ENCODE measurements at places on chromosomes 7 and 10.

- H3K27me3 ChIP-seq: no peaks in the 10 kb centered on the region
- peaks cover 3% of the 10 kb centered on the region for H3K4me1 ChIP-seq
- H3K27ac ChIP-seq: no peak overlapping the region
- no peak for DNase-seq
Measured at GRCh38 chr10:46558122-46558391, 1.6 kb upstream of the GPRIN2 start.

GRCh38 chr10:132964231-132964630 lies 21.9 kb upstream of the CFAP46 start:
- H3K36me3 ChIP-seq: no peaks in the 10 kb centered on the region
- peak; percentile 10 for DNase-seq
- H3K27ac ChIP-seq: no peak overlapping the region
- H3K4me3 ChIP-seq: no peak overlapping the region

DNA sequence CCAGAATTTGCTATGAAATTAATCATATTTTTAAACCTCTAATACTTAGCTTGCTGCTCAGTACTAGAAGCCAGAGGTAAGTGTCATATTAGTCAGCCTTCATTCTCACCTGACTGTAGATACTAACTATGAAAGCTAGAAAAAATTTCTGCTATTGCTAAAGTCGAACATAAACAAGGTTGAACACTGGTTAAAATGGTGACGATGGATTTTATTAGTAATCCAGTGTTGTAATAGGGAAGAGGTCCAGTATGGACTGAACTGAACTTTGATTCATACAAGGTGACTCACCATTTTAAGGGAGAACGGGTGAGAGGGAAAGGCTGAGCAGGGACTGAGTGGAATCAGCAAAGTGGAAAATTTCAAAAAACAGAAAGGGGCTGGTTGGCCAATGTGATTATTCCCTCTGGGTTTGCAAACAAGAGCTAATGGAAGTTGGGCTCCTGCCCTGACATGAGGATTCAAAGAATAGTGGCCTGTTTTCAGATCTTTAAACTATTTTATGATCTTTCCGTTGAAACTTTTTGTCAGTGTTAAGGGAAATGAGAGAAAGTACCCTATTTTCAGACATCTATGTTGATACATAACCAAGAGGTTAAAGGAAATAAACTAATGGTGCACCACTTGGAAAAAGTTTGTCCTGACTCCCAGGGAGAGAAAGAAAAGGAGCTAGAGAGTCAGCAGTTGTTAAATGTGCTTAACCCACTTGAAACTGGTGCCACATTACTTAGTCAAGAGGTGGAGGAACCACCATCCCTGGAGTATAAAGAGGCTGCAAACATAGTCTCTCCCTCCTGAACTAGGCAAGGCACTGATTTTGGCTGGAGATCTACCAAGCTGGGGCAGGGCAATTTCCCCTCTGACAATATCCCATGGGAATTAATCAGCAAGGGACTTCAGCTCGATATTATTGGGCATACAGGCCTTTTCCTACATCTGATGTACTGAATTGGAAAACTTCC lies 15.3 kb upstream of the AKR1C1 start:
- H3K4me1 ChIP-seq: no peaks in the 10 kb centered on the region
- no peak overlapping the region for H3K4me3 ChIP-seq
- H3K27me3 ChIP-seq: no peaks in the 10 kb centered on the region
- no peaks in the 10 kb centered on the region for H3K36me3 ChIP-seq
- no peak overlapping the region for H3K27ac ChIP-seq
- no peak for DNase-seq

DNA sequence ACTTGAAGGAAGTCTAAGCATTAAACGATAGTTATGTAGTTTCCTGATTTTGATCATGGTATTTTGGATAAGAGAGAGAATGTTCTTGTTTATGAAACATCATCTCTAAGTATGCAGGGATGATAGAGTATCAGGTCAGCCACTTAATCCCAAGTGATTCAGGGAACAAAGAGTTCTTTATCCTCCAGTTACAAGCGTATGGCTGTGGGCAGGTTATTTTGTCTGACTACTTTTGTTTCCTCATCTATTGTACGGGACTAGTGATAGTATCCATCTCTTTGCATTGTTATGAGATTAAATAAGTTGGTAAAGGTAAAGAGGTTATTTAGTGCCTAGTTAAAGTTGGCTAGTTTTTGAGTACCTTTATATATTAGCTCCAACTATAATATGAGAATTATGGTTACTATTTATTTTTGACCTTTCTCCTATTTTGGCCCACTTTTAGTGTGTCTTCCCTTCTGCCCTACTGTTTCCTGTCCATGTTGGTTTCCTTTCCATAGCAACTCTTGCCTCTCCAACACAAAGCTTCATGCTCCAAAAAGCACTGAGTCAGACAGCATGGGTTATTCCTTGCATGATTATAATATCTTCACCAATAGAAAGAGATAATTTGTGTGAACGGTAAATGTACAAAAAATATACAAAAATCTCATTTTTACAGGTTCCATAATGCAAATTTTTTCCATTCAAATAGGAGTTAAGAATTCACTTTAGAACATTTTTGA lies 65.4 kb downstream of the SP8 start:
- H3K27me3 ChIP-seq: no peaks in the 10 kb centered on the region
- H3K27ac ChIP-seq: no peak overlapping the region
- no peaks in the 10 kb centered on the region for H3K36me3 ChIP-seq
- no peak overlapping the region for H3K4me3 ChIP-seq

GRCh38 chr10:127303105-127303504 lies 106.7 kb upstream of the INSYN2A start:
- H3K4me3 ChIP-seq: no peak overlapping the region
- DNase-seq: no peak
- H3K4me1 ChIP-seq: no peaks in the 10 kb centered on the region
- H3K27me3 ChIP-seq: peaks cover 61% of the 10 kb centered on the region
- no peak overlapping the region for H3K27ac ChIP-seq

DNA sequence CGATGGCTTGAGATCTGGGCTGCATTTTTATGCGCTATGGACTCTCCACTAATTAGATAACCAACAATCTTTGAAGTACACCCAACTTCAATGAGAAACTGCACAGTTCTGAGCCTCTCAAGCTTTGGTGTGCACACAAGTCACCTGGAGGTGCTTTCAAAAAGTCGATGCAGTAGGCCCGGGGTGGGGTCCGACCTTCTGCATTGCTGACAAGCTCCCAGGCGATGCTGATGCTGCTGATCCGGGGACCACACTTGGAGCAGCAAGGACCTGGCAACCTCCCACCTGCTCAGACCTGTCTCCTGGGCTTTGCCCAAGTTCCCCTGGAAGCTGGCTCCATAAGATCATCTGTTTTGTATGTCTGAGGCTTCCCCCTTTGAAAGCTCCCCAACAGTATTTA lies 10.7 kb downstream of the KIAA1549 start:
- H3K4me1 ChIP-seq: no peaks in the 10 kb centered on the region
- no peak overlapping the region for H3K27ac ChIP-seq
- H3K36me3 ChIP-seq: no peaks in the 10 kb centered on the region
- no peak for DNase-seq
- H3K27me3 ChIP-seq: peaks cover 41% of the 10 kb centered on the region

Data from activated naive CD4-positive, alpha-beta T cell treated with anti-CD3 and anti-CD28 coated beads, Interleukin-2, amount 10 ng/mL, durations not matched to agents 7 days and 5 days (primary cell).